ENCODE measurements at places on chromosomes 2 and 18. TPM values are rescaled to one million over a fixed set of nuclear protein-coding genes. Genes with fewer than 3 reads are reported as not detected.
A peak's percentile ranks its signal among the peaks of the same experiment; 100 is the strongest.

GRCh38 chr2:79774016-79774415, 261.2 kb downstream of the CTNNA2 start:
- no peak for DNase-seq

DNA sequence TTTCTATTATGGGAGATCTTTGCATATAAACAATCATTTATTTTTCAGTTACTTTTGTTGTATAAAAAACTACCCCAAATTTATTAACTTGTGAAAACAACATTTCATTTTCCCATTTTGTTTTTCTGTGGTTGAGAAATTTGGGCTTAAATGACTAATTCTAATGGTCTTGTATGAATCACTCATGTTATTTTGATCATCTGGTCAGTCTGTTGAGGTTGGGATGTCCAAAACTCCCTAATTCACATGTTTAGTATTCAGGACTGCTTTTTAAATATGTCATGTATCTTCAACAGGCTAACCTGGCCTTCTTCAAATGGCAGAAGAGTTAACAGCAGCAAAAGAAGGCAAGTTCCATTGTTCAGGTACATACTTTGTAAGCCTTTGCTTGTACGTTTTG, 788.1 kb downstream of the TRIB2 start:
- no peak for DNase-seq

- no peak for DNase-seq
Measured at GRCh38 chr2:10423400-10423774, 24.7 kb downstream of the ODC1 start.

DNA sequence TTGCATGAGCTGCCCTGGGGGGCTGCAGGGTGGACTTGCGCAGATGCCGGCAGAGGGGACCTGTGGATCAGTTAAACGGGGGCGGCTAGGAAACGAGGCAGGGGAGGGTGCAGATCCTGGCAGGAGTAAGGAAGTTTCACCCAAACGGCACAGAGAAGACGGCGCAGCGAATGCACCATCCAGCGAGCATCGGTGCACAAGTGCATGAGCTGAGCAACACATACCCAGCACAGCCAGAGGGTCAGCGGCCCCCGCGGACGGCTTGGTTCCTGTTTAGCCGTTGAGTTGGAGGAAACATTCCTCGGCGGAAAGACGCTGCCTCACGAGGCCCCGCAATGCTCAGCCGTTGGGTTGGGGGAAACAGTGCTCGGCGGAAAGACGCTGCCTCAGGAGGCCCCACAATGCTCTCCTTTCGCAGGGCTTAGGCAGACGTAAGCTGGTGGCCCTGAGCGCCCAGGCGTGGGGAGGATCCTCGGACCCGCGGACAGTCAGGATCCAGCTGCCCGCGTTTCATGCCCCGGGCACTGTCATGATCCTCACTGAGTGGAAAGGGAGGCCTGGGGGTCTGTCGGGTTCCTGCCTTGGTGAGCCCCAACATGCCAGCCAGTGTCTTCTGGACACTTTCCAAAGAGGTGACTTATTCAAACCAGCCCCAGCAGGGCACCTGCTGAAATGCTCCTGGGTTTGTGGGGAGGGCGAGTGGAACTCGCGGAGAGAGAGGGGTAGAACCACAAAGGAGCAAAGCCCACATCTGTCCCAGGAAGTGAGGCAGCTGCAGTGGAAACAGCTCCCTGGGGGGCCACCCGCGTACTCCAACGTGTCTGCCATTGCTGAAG, 86.3 kb downstream of the NDUFA10 start:
- DNase-seq = peak; percentile 9

- no peak for DNase-seq
Measured at GRCh38 chr2:60309336-60309735, 244.1 kb downstream of the BCL11A start.

Gene CCDC102B
- total RNA-seq = 9.4 TPM

Measured in osteoblast (primary cell).